Activated CD8-positive, alpha-beta memory T cell treated with anti-CD3 and anti-CD28 coated beads, Interleukin-2, amount 50 U/mL, for 4 hours (primary cell): ENCODE measurements at places on chromosomes 4 and X.

DNA sequence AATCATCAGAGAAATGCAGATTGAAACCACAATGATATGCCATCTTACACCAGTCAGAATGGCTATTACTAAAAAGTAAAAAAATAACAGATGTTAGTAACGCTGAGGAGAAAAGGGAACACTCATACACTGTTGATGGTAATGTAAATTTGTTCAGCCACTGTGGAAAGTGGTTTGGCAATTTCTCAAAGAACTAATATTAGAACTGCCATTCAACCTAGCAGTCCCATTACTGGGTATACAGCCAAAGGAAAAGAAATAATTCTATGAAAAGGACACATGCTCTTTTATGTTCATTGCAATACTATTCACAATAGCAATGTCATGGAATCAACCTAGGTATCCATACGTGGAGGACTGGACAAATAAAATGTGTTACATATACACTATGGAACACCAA, 566.3 kb downstream of the STPG2 start:
- DNase-seq: no peak

- DNase-seq: no peak
Observed at GRCh38 chr4:112732142-112732541, 95.2 kb downstream of the LARP7 start.

- no peak for DNase-seq
Observed at GRCh38 chr4:144547678-144548298, 98.2 kb upstream of the HHIP start.

GRCh38 chr4:78369679-78370078, 181.9 kb upstream of the ANXA3 start:
- no peak for DNase-seq

GRCh38 chrX:6909396-6909795, 238.1 kb upstream of the STS start:
- DNase-seq: no peak

DNA sequence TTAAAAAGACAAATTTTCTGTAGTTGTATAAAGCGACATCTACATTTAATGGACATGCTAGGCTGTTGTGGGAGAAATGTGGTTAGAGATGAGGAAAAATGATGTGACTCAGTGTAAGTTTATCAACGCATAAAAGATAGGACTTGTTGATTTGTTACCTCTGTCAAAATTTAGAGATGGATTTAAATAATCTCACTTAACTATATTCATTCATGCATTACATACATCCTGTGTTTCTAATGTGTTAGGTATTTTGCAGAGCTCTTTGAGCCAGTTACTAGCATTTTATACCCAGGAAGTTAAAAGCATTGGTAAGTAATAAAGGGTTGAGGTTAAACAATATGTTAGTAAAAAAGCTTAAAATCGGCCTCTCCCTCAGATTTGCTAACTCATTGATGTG, 34.3 kb downstream of the METAP1 start:
- no peak for DNase-seq

GRCh38 chr4:36152735-36153134, 91.6 kb downstream of the ARAP2 start:
- no peak for DNase-seq

- no peak for DNase-seq
Observed at GRCh38 chr4:52783069-52783468, 31.8 kb upstream of the ERVMER34-1 start.

DNA sequence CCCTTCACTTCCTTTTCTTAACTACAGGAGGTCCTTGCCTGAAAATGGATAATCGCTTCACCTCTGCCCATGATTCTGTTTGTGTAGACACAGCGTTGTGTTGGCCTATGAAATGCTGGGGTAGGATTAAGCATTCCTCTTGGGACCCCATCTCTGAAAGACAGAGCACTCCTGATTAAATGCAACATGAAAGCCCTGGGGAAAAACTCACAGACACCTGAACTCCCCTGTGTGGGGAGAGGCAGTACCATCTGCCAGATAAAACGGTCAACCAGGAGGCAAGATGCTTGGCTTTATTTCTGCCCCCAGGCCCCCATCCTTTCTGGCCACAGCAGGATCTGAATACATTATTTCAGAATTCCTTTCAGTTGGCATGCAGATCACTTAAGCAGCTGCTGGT, 1.9 kb downstream of the LGI2 start:
- DNase-seq: no peak

DNA sequence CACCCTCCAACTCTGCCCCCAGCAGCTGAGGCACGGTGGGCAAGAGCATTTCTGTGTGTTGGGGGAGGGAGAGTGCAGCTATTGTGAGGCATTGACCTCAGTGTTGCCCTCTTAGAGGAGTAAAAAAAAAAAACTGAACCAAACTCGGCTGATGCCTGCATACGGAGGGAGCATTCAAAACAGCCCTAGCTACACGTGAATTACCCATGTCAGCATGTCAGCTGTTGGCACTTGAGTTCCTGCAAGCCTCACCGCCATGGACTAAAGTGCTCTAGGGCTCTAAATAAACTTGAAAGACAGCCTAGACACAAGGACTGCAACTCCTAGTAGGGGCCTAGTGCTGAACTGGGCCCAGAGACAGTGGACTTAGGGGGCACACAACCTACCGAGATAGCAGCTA, 22.0 kb downstream of the ITIH6 start:
- DNase-seq: no peak

GRCh38 chr4:85676850-85677590, 202.1 kb downstream of the ARHGAP24 start:
- DNase-seq: no peak

DNA sequence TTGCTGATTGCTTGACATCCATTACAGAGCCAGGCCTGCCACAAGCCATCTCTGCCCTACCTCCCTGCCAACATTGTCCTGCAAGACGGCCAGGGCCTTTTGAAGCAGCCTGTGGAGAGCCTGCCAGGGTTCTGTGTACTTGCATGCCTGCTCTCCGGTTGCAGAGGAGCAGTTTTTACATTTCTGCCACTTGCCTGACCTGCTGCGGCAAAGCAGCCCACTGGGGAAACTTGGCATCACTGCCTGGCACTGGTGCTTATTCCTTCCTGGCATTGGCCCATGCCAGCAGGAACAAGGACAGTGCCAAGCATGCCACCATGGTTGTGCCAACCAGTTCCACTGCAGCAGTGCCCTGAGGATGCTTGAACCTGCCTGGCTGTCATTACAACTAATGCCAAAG, 167.1 kb downstream of the NHS start:
- DNase-seq: no peak

DNA sequence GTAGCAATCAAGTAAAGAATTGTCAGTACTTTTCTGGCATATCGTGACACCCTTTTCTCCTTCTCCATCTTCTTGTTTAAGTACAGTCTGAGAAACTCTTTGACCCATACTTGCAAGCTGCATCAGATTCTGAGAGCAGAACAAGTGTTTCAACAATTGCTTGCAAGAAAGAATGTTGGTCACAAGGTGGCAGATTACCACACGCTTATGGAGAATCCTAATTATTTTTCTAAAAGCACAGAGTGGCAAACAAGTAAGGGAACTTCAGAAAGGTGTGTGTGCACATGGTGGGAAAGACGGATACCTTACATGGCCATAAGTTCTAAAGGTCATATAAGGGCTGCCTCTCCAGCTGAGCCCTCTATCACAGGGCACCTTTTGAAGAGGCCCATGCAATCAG, 136.4 kb upstream of the FGF13 start:
- DNase-seq: no peak

- DNase-seq: no peak
Observed at GRCh38 chr4:71259280-71259679, 79.5 kb upstream of the SLC4A4 start.
